Colonic mucosa (tissue), 4 donors: ENCODE measurements at places on chromosomes 12 and 14. TPM values are rescaled to one million over a fixed set of nuclear protein-coding genes. Genes with fewer than 3 reads are reported as not detected.

GRCh38 chr12:109902891-109903418, 2.9 kb downstream of the TCHP start:
- no peak overlapping the region for H3K4me3 ChIP-seq
- H3K27ac ChIP-seq: no peak overlapping the region
- DNase-seq: no peak
- no peaks in the 10 kb centered on the region for H3K4me1 ChIP-seq
- no peaks in the 10 kb centered on the region for H3K27me3 ChIP-seq

PLBD1 gene
- 91.7 TPM for total RNA-seq

GRCh38 chr12:117025481-117026151, 73.6 kb downstream of the TESC start:
- H3K27me3 ChIP-seq: no peaks in the 10 kb centered on the region
- H3K4me1 ChIP-seq: no peaks in the 10 kb centered on the region

GRCh38 chr14:104139460-104140212, 1.2 kb downstream of the KIF26A start:
- peaks cover 6% of the 10 kb centered on the region for H3K4me1 ChIP-seq
- H3K36me3 ChIP-seq: no peaks in the 10 kb centered on the region
- H3K4me3 ChIP-seq: peak overlapping the region; percentile 37

DNA sequence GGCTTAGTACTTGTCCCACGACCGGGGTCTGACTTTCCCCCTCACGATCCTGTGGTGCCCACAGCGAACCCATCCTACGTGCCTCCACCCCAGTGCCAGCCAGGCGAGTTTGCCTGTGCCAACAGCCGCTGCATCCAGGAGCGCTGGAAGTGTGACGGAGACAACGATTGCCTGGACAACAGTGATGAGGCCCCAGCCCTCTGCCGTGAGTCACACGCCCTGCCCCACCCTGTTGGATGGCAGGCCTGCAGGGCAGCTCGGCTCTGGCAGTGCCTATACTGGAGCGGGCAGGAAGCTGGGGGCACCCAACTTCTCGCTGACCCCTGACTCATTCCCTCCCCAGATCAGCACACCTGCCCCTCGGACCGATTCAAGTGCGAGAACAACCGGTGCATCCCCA, 18.3 kb upstream of the LRP1-AS start:
- no peak overlapping the region for H3K27ac ChIP-seq
- no peak overlapping the region for H3K4me3 ChIP-seq
- no peaks in the 10 kb centered on the region for H3K4me1 ChIP-seq
